ENCODE measurements at places on chromosomes 5 and 9.

DNA sequence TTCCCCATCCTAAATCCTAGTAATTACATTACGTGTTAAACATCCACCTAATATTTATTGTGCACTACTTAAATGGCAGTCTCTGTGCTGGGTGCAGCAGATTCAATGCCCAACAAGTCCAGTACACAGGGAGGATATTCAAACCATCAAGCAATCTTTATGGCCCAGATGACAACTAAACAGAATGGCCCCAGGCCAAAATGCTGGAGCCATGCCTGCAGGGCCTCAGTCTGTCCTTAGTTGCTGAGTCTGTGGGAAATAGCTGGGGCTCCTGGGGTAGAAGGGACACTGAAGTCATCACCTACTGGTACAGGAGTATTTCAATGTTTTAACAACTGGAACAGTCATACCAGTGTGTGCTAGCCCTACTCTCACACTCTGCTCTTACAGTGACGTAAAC is 153.5 kb downstream of the ZNF608 start:
- no peak for DNase-seq

DNA sequence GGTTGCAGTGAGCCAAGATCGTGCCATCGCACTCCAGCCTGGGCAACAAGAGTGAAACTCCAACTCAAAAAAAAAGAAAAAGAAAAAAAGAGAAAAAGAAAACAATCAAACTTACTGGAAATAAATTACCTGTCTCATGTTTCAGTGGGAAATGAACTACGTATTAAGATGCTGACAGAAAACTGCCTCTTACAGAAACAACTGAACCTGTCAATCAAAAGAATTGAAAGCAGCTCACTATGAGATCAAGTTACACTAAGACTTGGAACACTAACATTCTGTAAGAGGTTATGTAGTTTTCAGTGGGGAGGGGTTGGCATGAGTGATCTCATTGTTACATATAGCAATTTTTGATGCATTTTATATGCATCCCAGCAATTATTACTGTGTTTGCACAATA is 64.4 kb upstream of the SPATA31E1 start:
- DNase-seq = no peak

- no peak for DNase-seq
These were observed 56.5 kb downstream of the JAK2 start for GRCh38 chr9:5041390-5042115.

- DNase-seq = no peak
These were observed 36.3 kb upstream of the SETD9 start for GRCh38 chr5:56873056-56873455.

DNA sequence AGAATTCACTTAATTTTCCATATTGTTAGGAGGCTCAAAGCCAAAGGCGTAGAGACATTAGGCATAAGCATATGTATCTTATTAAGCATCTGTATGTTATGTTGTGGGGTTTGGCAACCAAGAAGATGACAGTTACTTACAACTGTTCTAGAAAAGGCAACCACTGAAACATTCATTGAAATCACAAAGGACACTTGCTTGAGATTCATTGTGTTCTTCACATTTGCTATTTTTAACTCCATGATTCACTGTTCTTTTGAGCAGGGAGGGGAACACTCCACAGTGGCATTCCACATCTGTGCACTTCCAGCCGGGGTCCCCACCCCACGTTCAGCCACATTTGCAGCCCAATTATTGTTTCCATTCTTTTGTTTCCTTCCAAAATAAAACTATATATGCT is 107.1 kb downstream of the PALM2AKAP2 start:
- no peak for DNase-seq

GRCh38 chr5:11355491-11355890 is 548.8 kb downstream of the CTNND2 start:
- DNase-seq = no peak

GRCh38 chr9:91900055-91900796 is 49.8 kb downstream of the ROR2 start:
- DNase-seq = no peak

DNA sequence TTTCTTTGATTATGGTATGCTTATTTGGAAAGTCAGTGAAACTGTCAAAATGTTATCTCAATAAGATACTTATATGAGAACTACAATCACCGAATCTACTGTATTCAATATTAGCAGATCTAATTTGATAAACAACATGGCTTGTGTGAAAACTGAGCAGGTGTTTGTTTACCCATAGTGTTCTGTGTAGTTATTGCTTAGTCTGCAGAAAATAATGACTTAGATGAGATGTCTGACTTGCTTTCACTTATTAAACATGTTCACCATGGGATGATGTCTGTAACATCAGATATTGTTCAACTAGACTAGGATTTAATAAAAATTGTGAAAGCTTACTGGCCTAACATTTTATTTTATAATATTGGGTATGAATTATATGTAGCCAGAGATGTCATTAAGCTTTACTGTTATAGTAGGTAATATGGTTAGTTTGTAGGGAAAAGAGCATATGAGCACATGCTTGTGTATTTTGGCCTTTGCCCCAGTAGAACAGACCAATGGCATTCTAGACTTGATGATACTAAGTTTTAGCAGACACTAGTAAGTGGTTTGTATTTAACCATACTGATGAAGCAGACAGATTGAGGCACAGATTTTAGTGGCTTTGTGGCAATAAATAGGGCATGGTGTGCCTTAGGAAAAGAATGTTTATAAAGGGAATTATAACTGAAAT is 16.4 kb downstream of the SUB1 start:
- DNase-seq = no peak

DNA sequence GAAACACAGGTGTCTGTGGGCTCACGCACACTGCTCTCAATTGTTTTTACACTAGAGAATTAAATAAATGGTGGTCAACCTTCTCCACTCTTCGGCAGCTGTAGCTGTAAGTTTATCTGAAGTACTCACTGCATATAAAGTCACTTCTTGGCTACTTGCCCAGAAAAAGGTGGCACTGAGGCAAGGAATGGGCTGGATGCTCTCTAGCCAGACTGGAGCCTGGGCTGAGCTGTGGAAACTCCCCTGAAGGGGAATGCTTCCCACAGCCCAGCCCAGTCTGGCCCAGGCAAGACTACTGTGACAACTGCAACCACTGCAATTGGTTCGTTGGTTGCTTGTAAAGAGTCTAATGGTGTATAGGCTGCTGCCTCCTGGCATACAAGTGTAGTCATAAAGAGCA is 4.5 kb downstream of the LEAP2 start:
- no peak for DNase-seq

DNA sequence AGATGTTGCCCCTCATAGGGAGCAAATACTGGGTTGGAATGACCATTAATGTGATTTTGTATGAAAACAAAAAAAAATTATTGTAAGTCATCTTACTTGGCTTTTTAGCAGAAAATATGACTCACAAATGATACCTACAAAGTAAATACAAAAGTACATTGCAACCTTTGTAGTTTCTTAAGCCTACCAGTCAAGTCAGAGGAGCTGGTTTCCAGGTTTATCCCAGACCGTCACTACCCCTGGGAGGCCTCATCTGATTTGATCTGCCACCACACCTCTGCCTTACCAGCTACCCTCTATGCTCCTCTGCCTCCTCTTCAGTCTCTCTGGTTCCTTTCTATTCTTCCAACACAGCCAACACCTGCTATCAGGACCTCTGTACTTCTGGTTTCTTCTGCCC is 349.9 kb upstream of the CCNH start:
- DNase-seq = no peak

- no peak for DNase-seq
These were observed 113.6 kb upstream of the FER start for GRCh38 chr5:108634010-108634616.

DNA sequence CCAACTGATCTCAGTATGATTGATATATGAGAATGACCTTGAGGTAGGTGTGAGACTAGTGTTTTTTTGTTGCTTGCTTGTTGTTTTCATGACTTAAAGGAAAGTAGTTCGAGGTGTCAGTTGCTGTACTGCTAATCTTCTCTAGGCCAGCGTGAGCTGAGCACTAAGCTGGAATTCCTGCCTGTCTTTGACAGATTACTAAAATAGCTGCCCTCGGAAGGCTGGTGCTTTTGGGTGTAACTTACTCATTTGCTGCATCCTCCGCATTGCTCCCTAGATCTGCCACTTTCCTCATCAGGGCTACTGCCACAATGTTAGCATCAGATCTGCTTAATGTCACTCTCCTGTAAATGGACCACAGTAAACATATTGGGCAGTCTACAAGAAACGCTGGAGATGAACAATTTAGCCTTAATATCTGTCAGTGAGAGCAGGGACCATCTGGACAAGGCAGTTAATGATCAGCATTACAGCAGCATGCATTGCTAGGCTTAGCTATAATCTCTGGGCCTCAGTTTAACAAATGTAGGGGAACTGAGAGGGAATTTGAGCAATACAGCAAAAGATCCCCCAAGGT is 106.6 kb upstream of the CDH6 start:
- no peak for DNase-seq

DNA sequence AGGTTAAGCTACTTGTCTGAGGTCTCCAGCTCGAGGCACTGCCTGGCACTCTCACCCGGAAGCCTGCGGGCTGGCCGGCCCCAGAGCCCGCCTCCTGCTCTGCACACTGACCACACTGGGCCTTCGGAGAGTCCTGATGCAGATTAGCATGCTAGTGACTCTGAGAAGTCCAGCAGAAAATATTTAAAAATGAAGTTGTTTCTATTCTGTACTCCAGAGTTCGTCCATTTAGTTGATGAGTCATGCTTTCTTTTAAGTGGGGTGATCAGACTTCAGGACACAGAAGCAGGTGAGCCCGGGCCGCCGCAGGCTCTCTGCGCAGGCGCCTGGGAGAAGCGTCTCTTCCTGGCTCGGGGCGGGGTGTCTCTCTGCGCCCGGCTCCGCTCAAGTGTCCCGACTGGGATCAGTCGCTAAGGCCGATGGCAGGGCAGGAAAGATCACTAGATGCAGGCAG is 32.5 kb downstream of the FAM240B start:
- no peak for DNase-seq

Measured in NCI-H1417 treated with DMSO at 0.1 percent for 48 hours (cell line).